ENCODE measurements at places on chromosomes 2 and 18.

GRCh38 chr2:56167616-56168562, 15.9 kb upstream of the CCDC85A start:
- no peak for DNase-seq

- DNase-seq, result no peak
Measured at GRCh38 chr18:74957588-74958224, 251.2 kb downstream of the PTGR3 start.

GRCh38 chr2:9657731-9658130, 26.9 kb upstream of the YWHAQ start:
- no peak for DNase-seq

GRCh38 chr18:48663931-48664847, 125.4 kb downstream of the CTIF start:
- DNase-seq, result peak; percentile 20

GRCh38 chr2:202339071-202339870, 36.9 kb upstream of the BMPR2 start:
- no peak for DNase-seq

DNA sequence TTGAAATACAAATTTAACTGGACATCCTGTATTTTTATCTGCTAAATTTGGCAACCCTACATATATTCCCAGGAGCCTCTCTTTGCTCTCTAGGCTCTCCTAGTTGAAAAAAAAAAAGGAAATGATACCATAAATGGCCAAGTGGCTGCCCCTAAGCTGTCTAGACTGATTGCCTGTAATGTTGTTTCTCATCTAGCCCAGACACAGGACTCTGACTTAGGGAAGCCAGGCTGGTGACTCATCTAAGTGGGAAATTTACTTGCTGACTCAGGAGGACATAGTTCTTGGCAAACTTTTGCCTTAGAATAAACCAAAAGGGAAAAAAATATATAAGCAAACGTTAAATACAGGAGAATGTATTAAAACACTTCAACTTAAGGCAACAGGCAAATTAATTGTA, 14.6 kb upstream of the ITGAV start:
- DNase-seq, result no peak

- DNase-seq, result no peak
Measured at GRCh38 chr2:218827701-218828476, 3.7 kb downstream of the PRKAG3 start.

DNA sequence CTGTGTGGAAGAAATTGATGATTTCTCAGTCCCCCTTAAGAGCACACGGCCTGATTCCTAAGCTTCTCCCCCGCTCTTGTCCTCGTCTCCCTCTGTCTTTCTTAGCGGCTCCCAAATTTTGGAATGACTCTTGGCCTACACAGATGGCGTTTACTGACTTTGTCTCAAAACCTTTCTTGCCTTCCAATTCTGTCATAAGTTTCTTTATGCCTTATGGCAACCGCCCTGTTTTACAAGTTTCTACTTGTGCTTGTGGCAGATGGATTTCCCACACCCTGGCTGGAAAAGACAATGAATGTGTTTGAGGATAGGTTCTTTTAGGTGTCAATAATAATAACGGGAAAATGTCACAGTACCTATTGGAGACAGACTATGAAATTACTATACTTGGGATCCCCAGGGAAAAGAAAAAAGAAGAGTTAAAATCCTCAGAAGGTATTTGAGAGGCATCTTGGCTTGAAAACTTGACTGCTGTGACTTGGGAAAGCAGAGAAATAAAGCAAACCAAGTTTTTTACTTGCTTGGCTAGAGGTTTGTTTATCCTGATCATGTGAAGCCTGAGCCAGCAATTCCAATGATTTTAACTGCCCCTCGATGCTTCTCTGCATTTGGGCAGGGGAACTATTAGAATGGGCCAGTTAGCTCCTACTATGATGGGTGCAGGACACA, 276.4 kb downstream of the HRH4 start:
- no peak for DNase-seq

DNA sequence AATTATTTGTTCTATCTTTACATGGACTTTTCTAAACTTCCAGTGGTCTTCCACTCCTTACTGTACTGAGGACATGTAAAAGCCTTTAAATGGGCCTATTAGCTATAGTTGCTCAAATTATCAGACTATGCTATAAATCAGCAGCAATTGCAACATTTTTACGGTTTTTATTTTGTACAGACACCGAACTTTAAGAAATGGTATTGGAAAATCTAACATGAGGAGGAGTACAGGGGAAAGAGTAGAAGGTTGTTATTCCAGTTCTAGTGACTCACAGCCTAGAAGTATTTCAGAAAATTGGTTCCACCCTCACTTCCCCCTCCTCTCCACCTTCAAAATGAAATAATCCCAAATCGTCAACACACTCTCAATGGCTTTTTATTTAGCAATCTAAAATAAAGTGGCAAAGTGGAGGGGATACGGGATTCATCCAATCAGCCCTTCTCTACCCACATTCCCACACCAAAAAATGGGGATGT, 1.1 kb downstream of the NCKAP1 start:
- no peak for DNase-seq

GRCh38 chr2:124039762-124040291, 14.7 kb downstream of the CNTNAP5 start:
- no peak for DNase-seq

- no peak for DNase-seq
Measured at GRCh38 chr2:134163336-134163735, 90.5 kb upstream of the MGAT5 start.

DNA sequence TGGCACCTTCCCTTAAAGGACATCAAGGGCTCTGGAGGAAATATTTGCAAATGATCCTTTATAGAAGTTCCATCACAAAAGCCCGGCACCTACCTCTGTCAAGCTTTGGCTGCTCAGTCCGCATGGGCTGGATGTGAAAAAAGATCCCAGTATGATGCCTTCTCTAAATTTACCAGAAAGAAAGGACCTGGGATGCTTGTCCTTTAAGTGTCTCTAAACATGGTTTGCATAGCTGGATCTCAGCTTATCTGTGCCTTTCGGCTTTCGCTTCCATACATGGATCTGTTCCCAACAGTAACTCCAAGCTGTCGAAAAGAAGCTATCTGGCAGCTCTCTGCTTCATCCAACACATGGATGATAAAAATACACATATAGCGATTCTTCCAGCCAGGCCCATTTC, 60.4 kb upstream of the SLC8A1 start:
- DNase-seq, result no peak

DNA sequence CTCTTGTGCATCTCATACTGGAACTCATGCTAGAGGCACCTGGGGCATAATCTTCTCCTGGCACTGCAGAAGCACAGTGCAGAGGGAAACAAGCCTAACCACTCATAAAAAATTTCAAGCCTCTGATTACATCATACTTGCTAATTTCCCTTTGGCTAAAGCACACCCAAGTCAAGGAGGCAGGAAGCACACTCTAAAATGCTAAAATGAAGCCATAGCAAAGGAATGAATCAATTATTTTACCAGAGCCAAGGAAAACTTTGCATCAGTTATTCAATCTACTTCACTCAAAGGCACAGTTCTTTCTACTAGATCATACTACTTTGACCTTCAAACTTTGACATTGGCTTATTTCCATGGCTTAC, 79.6 kb upstream of the SPOPL start:
- no peak for DNase-seq

DNA sequence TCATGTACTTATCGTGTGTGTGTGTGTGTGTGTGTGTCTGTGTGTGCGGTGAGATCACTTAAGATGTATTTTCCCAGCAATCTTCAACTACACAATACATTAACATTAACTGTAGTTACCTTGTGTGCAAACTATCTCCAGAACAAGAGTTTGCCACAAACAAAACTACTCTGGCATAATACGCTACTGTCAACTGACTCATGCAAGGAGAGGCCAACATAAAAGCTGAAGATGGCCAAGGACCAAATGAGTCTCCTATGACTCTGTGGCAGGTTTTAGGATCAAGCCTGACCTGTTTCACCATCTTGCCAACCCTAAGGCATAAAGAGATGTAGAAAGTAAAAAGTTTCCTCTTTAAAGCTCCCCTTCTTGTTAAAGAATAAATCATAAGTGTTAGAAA, 20.1 kb downstream of the CYB5A start:
- no peak for DNase-seq

- peak; percentile 7 for DNase-seq
Measured at GRCh38 chr2:121309801-121310200, 24.8 kb upstream of the TFCP2L1 start.

DNA sequence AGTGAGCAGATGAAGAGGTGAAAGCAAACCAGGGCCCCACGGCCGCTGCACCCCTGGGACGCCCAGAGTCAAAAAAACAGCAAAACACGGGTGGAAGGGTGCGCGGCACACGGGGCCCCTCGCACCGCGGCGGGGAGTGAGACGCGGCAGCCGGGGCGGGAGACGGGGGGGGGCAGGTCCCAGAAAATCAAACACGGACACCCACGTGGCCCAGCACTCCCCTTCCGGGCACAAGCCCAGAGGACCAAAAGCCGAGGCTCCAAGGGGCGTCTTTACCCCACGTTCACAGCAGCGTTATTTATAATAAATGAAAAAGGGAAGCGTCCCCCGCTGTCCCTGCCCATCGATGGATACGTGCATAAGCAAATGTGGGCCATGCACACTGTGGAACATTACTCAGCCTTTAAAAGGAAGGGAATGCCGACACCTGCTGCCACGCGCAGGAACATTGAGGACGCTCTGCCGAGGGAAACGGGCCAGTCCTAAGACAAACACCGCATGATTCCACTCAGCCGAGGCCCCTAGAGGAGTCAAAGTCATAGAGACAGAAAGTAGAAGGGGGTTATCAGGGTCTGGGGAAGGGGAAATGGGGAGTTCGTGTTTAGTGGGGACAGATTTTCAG, 677 bp upstream of the COPS9 start:
- no peak for DNase-seq

DNA sequence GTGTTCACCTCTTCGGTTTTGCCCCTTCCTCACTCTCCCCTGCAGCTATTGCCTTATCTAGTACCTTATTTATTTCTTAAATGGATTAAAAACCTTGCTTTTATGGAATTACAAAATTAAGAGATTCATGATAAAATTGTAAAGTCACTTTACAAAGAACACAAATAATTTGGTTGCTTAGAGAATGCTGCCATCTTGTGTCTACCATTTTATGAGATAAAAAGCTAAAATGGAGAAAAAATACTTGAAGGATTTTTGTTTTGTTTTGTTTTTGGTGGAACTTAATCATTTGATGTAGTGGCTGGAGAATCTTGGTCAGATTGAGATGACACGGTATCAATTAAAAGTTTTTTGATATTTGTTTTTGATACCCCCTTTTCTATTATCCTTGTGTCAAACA, 69.6 kb downstream of the R3HDM1 start:
- DNase-seq, result no peak

DNA sequence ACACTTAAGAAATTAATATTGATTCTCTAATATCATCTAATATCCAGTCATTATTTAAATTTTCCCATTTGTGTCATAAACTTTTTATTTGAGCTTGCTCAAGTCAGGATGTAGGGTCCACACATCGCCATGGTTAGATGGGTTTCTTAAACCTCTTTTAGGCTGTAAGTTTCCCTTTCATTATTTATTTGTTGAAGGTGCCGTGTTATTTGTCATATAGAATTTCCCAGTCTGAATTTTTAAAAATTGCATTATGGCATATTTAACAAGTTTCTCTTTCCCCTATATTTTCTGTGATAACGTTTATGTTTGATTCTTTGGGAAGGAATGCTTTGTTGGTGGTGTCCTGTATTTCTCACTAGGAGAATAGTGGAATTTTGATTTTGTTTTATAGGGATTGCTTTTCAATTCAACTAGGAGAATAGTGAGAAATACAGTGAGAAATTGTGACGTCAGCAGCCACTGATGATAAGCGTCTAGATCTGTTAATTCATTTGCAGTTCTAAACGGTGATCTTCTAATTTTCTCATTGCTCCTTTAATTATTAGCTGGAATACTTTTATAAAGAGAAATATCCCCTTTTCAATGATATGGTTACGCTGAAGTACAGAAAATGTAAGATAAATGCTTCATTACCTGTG, 44.6 kb upstream of the AAK1 start:
- no peak for DNase-seq

DNA sequence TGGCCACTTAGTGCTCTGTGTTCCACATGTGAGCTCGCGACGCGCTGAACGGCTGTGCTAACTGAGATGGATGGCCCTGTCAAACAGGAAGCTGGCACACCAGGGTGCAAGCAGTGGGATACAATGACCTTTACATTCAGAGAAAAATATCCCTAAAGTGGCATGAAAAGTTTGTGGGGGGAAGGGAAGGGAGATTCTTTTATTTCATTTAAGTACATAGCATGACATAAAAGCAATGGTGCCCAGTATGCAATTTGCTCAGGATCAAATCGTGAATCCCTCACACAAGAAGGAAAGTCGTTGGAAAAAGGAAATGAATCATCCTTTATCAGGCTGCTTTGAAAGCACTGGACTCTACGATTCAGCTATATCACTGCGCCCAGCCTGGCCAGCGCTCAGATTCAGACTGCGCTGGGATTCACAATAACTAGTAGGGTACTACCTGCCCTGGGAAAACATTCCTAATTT, 26.0 kb downstream of the SATB2 start:
- no peak for DNase-seq

DNA sequence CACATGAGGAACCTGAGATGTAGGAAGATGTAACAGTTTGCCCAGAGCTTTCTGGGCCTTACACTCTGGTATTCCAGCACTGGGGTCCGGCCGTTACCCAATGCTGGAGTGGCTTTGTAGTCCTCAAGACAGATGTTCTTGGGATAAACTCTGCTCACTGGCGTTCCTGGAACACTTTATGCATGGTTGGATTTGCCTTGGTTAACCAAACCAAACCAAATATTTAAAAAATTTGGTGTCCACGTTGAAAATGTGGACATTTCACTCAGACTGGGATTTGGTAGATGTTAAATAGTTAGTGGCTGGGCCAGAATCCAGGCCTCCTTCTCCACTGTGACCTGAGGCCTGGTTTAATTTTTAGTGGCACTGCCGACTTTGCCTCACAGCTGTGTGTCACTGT, 81.5 kb downstream of the ACOXL start:
- no peak for DNase-seq

- DNase-seq, result no peak
Measured at GRCh38 chr18:31649978-31650719, 34.2 kb downstream of the B4GALT6 start.

DNA sequence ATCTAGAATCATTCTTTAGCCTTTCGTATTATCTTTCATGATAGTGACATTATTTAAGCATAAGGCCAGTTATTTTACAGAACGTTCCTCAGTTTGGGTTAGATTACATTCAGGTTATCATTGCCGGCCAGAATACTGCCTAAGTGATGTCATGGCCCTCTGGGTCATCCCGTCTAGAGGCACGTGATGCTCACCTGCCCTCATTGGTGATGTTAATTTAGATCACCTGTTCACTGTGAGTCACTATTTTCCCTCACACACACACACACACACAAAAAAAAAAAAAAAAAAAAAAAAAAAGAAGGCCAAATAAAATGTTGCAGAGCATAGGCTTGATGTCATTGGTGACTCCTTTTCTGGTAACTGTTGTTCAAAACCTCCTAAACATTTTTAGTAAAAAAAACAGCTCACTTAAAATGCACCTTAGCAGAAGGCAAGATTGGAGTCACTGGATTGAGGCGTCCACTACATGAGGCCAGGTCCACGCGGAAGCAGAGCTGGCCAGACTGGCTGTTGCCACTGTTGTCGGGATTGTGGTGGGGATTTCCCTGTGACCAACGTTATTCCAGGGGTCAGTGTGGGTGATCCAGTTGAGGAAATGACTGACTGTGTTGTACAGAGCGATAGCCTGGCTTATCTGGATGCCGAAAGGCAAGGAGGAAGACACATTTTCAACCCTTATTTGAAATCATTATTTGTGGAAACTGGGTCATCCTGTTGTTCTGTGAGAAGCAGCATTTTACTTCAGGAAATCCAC, 52.1 kb upstream of the CNGA3 start:
- no peak for DNase-seq

Measured in activated CD8-positive, alpha-beta memory T cell treated with anti-CD3 and anti-CD28 coated beads for 4 hours (primary cell).